ENCODE measurements at places on chromosomes 2 and 18.

- no peak for DNase-seq
These were observed 313.8 kb downstream of the MTX2 start for GRCh38 chr2:176582990-176583481.

- DNase-seq: no peak
These were observed 90.3 kb downstream of the CLHC1 start for GRCh38 chr2:55141572-55142413.

GRCh38 chr2:29001806-29002205 lies 20.7 kb downstream of the TOGARAM2 start:
- no peak for DNase-seq

- no peak for DNase-seq
These were observed 4.4 kb downstream of the TBR1 start for GRCh38 chr2:161420406-161421074.

DNA sequence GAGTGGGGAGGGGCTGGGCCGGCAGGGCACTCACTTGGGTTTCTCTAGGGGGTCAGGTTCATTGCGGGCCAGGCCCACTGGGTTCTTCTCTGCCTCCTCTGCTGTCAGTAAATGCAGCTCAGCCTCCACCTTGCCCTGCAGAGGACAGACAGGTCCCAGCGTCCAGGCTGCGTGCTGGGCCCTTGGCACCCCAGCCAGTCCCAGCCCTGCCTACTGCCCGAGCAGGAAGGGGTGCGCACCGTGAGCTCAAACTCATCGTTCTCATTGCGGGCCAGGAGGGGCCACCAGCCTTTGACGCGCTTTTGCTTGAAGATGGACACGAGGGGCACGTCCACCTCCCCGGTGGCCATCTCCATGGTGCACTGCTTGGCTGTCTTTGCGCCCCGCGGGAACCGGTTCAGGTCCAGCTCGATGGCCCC lies 17.3 kb downstream of the OTOF start:
- no peak for DNase-seq

GRCh38 chr2:135023886-135024485 lies 23.3 kb downstream of the MAP3K19 start:
- no peak for DNase-seq

DNA sequence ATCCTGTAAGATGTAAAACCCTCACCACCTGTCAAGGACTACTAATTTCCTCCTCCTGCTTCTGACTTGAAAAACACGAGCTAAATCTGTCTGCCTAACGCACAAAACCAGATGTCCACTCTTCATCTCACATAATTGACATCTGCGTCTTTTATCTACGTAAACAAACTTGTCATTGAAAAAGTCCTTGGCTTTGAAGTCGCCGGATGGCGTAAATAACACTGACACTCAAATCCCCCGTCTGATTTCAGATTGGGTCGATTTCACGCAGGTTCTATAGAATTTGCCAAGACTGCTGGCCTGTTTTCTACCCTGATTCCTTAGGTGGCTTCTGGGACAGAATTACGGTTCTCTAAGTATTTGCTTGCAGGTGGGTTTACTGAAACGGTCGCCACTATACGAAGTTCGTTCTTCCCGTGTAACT lies 539 bp upstream of the MOB4 start:
- DNase-seq: no peak

- no peak for DNase-seq
These were observed 17.6 kb upstream of the SPATS2L start for GRCh38 chr2:200288670-200289429.

GRCh38 chr18:46588971-46589660 lies 67.9 kb downstream of the LOXHD1 start:
- DNase-seq: no peak

DNA sequence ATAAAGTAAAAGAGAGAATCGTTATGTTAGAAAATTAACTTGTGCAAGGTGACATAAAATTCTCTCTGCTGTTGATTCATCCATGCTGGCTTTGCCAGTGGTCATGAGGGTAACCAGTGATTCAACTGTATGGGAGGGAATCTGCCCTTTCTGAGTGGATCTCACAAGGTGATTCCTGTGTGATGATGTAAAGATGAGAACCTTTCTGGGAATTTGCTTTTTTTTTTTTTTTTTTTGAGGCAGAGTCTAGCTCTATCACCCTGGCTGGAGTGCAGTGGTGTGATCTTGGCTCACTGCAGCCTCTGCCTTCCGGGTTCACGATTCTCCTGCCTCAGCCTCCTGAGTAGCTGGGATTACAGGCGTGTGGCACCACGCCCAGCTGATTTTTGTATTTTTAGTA lies 23.3 kb downstream of the RAB31 start:
- DNase-seq: no peak

DNA sequence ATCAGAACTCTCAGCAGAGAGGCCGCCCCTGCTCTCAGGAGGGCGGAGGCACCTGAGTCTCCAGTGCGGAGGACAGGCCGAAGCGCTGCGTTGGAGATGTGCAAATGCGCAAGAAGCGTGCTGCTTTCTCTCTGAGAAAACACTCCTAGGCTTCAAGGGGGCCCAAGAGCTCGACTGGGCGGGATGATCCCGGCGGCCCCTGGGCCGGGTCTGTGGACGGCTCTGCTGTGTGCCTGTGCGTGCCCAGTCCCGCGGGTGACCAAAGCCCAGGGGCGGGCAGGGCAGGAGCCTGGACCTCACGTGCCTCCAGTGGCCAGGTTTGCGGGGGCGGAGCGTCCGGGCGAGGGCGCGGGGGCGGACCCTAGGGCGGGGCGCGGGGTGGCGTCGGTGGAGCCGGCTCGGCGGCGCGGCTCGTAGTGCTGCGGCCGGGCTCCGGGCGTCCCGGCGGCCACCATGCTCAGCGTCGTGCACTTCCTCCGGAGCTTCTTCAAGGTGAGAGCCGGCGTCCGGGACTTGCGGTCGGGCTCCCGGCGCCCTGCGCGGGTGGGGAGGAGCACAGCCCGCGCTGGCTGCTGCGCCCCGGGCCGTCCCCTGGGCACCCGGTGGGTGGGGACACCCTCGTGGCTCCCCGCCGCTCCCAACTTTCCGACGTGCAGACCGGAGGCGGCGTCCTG lies at the start of gene ARHGEF4:
TSS of gene ARHGEF4 (plus strand) at position 414 of the 674 bp plus-strand sequence. CDS start at position 454, 40 bp downstream.
- DNase-seq: no peak

GRCh38 chr2:180715044-180715443 lies 265.4 kb upstream of the UBE2E3 start:
- DNase-seq: no peak

DNA sequence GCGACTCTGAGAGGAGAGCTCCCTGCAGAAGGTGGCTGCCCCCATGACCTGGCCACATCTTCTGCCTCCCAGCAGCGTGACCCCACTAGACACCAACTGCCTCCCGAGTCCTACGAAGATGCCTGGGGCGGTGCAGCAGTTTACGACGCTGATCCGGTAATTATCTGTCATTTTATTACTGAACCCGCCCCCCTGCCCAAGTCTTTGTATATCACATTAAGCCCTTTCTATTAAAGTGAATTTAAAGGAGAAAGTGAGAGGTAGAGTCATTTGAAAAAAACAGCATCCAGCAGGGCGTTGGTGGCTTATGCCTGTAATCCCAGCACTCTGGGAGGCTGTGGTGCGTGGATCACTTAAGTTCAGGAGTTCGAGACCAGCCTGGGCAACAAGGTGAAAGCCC lies 33.4 kb downstream of the ABCG8 start:
- DNase-seq: no peak

- DNase-seq: no peak
These were observed 32.0 kb upstream of the GPR55 start for GRCh38 chr2:230956827-230957755.

GRCh38 chr2:88184762-88185161 lies 14.6 kb downstream of the THNSL2 start:
- no peak for DNase-seq

DNA sequence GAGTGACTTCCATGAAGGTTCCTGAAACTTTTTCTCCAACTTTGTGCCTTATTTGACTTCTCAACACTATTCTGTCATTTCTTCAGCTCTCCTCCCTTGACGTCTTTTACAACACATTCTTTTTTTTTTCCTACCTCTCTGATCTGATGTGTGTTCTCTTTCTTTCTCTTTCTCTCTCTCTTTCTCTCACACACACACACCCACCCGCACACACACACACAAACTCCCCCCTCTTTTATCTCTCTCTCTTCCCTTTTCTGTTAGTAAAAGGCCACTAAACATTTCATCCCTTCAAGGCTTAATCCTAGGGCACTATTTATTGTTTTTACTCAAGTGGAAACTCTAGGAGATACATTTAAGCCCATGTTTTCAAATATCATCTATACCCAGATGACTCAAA lies 107.8 kb upstream of the CNTNAP5 start:
- DNase-seq: no peak

GRCh38 chr18:39724652-39725051 lies 2159.1 kb upstream of the CELF4 start:
- DNase-seq: no peak

GRCh38 chr2:227510620-227510958 lies 38.6 kb downstream of the AGFG1 start:
- DNase-seq: no peak

GRCh38 chr2:212902421-212902820 lies 249.0 kb downstream of the IKZF2 start:
- DNase-seq: no peak

DNA sequence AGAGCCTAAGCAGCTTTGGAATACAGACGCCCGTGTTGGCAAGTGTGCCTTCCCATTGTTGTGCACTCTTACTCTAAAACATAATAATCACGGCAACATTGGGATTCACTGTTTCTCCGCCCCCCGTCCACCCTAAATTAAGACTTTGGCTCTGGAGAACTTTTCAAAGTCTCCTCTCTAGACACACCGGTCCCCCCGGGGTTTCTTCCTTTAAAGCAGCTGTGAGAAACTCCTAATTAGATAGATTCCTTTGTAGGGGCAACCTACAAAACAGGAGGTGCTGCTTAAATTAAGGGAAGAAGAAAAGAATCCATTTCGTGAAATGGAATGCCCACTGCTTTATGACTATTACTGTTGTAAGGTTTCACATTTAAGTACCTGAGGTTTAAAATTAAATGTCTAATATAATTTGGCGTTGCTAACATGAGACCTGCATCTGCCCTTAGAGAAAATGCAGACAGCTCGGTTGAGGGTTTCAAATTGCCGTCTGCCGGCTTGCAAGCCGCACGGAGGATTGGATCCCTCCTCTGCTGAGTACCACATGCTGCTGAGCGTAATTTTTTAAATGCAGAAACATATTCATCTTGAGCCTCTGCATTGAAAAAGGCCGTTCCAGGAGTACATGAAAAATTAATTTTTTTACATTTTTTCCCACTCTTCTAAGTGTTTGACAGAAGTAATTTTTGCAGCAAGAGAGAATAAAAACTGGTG lies 233.3 kb downstream of the GBX2 start:
- no peak for DNase-seq

DNA sequence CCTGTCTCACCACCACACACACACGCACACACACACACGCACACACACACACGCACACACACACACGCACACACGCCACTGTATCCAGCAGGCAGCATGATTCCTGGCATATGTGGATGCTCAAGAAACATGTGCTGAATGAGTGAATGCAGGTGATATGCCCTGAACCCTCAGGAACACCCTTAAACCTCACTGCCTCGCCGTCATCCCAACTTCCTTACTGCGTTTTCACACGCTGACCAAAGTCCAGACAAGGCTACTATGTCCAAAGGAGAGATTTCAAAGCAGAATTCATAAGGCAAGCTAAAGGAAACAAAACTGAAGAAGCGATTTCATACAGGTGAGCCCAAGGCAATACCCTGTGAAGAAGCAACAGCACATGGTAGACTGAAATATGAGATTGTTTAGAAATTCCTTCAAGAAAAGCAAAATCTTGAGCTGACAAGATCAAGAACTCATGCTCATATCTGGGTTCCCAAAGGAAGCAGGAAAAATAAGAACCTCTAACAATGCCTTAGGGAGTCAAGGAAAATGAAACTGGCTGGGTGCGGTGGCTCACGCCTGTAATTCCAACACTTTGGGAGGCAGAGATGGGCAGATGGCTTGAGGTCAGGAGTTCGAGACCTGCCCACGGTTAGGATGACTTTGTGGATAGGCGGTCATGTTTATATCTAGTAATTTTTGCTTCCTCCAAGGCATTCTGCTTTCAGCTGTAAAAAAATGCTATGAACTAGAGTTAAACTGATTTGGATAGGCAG lies 69.1 kb downstream of the TNFRSF11A start:
- DNase-seq: no peak

- no peak for DNase-seq
These were observed 11.7 kb upstream of the NABP1 start for GRCh38 chr2:191666226-191666625.

GRCh38 chr2:189528617-189529016 lies 52.0 kb downstream of the SLC40A1 start:
- DNase-seq: no peak

DNA sequence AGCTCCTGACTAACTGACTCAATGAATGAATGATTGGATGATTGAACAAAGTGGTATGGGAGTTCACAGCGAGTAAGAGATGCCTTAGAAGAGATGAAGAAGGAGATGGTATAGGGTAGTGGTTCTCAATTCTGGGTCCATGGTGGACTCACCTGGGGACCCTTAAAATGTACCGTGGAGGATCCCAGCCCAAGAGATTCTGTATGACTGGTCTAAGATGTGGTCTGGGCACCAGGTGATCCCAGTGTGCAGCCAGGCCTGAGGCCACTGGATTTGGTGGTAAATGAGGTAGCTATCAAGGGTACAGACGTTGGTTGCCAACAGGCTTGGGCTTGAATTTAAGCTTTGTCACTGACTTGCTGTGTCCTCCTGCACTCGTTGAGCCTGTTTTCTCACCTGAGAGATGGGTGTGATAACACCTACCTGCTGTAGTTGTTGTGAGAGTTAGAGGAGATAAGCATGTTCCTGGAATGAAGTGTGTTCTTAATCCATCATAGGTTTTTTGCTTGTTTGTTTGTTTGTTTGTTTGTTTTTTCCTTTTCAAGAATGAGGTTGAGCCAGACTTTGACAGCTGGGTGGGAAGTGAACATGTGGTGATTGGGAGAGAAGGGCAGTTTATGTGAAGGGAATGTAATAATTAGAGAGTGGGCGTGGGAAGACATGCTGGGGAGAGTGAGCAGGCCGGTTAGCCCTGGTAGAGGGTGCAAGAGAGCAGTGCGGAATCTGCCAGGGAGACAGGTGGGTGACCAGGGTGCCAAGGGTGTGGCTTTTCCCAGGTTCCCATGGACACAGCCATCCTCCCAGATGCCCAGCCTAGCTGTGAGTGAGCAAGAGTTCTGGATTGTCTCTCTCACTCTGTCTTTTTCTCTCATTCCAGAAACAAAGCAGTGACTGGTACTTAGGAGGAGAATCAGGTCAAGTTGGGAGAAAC lies 31.4 kb upstream of the IL1B start:
- no peak for DNase-seq

DNA sequence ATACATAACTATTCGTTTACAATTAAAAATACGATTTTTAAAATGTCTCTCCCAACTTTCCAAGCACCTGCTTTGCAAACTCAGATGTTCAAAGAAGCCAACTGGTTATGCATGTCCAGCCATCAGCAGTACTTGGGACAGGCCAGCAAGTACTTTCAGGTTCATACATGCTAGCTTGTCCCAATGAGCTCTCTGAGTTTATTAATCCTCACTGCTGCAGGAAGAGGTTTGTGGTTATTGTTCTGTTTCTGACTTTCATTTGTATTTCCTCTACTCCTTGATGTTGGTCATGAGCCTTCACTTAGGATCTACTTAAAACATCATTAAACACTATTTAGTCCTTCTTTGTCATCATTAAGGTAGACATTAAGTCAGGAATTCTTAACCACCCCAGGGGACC lies 374.1 kb downstream of the LRATD1 start:
- no peak for DNase-seq
